Stimulated activated CD8-positive, alpha-beta memory T cell treated with anti-CD3 and anti-CD28 coated beads, Interleukin-15, amount 100 ng/mL, for 48 hours (primary cell): ENCODE measurements at places on chromosomes 6 and 20.

- DNase-seq = no peak
Observed at GRCh38 chr6:122722746-122723145, 56.8 kb upstream of the FABP7 start.

- DNase-seq = no peak
Observed at GRCh38 chr6:142420802-142421201, 119.0 kb downstream of the ADGRG6 start.

DNA sequence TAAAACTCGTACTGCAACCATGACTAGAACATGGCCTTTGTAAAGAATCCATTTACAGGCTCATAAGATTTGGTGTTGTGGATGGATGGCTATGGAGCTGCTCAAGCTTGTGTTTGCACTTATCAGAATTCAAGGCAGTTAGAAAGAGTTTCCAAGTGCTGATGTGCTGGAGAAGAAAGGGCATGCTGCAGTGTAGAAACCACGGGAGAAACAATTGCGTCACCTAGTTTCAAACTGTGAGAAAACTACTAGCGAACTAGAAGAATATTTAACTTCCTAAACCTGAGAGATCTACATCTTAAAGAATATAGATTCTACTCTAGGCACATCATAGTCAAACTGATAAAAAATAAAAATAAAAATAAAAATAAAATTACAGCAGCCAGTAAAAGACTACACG is 116.2 kb downstream of the SGK1 start:
- no peak for DNase-seq

DNA sequence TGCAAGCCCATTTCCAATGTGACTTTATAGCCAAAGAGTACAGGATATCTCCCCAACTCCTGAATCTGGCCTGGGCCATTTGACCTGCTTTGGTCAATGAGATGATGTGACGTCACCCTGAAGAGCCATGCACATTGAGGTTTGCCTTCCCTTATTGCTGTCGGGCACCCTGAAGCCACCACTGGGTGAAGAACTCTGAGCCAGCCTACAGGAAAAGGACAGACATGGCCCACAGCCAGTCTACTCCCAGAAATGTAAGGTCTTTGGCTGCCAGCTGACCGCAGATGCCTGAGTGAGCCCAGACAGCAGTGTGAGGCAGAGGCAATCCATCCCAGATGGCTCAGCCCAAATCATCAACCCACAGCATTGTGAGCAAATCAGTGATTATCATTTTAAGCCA is 3.7 kb upstream of the SYNDIG1 start:
- DNase-seq = no peak

DNA sequence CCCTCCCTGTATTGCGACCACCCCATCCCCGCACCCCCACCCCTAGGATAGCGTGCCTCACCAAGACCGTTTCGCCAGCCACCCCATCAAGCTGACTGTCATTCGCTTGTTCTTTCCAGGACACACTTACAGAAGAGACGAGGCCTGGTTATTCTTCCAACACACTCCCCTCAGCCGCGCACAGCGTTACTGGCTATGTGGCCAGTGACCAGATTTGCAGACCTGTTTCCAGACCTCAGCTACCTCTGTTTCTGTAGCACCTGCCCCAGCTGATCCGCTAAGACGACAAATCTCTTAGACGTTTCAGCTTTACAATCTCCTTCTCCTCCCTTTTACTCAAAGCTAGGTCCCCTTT is 26.1 kb downstream of the HLA-F start:
- no peak for DNase-seq

- DNase-seq = no peak
Observed at GRCh38 chr6:108621117-108621516, 60.4 kb downstream of the FOXO3 start.

DNA sequence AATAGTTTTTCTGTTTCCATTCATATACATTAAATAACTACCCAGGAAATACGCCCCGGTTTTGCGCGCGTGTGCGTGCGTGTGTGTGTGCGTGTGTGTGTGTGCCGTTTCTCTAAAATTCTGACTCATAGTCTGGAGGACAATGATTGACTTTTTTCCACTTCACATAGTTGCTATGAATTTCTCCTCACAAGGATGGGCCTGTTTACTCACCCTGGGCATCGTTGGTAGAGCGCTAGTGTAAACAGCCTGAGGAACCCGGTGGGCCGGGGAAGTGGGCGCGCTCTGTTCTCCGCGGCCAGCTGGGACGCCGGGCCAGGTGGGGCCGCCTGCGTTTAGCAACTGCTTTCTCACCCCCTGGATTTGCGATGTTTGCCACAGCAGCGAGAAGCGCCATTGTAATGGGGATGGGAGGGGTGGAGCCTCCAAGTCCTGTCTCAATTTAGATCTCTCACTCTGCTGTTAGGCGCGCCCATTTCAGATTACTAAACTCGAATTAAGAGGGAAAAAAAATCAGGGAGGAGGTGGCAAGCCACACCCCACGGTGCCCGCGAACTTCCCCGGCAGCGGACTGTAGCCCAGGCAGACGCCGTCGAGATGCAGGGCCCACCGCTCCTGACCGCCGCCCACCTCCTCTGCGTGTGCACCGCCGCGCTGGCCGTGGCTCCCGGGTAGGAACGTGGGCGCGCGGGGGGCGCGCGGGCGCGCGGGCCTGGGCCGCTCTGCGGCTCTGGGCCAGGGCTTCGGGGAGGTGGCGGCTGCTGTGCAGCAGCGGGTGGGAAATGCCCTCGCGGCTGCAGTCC is at the start of gene CD109:
Gene CD109 (plus strand): TSS at position 585 of the 803 bp plus-strand sequence. CDS start 13 bp downstream, at position 598.
- peak; percentile 59 for DNase-seq

- no peak for DNase-seq
Observed at GRCh38 chr6:129022011-129022553, 139.1 kb downstream of the LAMA2 start.

- no peak for DNase-seq
Observed at GRCh38 chr6:17621003-17621402, 20.9 kb downstream of the FAM8A1 start.

DNA sequence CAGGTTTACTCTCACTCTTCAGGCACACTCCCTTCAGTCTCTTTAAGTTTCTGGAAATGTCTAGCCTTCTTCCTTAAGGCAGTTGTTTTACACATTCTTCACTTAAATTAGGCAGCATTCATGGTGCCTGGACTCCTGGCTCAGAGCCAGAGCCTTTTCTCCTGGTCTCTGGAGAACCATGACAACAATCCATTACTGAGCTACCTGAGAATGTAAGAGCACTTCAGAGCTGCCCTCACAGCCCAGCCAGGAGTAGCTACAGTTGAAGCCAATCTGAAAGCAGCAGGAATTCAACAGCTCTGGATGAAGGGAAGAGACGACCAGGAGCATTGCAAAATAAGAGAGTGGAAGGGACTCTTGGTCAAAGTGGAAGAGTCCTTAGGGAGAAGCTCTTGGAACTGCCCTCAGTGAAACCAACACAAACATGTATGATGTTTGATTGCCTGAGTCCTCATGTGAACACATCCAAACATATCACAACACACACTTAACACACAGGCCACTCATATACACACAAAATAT is 416.8 kb upstream of the SPTLC3 start:
- no peak for DNase-seq
